ENCODE measurements at places on chromosomes 7 and 10. TPM values are rescaled to one million over a fixed set of nuclear protein-coding genes. Genes with fewer than 3 reads are reported as not detected.

- DNase-seq: no peak
Measured at GRCh38 chr7:35257251-35258124, 3.6 kb upstream of the TBX20 start.

DNA sequence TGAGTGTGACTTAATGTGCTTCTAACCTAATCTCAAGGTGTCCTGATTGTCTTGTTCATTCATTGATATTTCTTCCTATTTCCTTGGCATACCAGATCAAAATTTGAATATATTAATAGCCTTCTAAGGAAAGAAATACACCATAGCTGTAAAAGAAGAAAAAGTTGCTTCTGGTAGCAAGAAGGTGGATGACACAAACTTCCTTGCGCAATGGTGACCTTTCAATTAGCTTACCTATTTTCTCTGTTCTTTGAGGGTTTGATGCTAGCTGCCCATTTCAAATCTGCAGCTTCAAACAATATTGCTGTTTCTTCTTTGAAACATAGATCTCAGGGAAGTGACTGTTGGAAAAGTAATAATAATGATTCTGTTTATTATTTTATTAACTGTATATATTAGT is 108.8 kb downstream of the ADAM22 start:
- no peak for DNase-seq

GRCh38 chr10:71300555-71301370 is 18.3 kb upstream of the SLC29A3 start:
- no peak for DNase-seq

GRCh38 chr7:107446531-107446930 is 23.3 kb upstream of the GPR22 start:
- peak; percentile 74 for DNase-seq

Gene C10orf62
- total RNA-seq: 0.11 TPM

Gene NPSR1
- not detected for total RNA-seq

Gene CC2D2B
- 0.11 TPM for total RNA-seq

GRCh38 chr7:26200444-26201246 is at the start of gene HNRNPA2B1:
HNRNPA2B1 (minus strand) TSS chr7:26200746; CDS start chr7:26200577, 169 bp downstream.
- peak; percentile 98 for DNase-seq

Data from LHCN-M2 (cell line).